CD4-positive, alpha-beta T cell treated with Interleukin-1 beta for 1 hour (primary cell): ENCODE measurements at places on chromosomes 3 and 15.
A peak's percentile ranks its signal among the peaks of the same experiment; 100 is the strongest.

DNA sequence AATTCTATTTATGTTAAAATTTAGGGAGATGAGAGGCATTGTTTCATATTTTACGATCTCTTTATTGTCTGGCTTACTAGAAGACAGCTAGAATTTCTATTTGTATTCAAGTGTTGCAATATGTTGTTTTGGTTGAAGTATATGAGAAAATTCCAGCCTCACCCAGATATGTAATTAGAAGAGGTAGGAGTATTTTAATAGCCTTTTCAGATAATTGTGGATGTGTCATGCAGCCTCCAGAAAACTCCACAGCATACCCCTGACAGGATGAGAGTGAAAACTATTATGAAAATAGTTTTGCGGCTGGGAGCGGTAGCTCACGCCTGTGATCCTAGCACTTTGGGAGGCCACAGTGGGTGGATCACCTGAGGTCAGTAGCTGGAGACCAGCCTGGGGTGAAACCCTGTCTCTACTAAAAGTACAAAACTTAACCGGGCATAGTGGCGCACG, 21.5 kb upstream of the USP3 start:
- no peak for DNase-seq

DNA sequence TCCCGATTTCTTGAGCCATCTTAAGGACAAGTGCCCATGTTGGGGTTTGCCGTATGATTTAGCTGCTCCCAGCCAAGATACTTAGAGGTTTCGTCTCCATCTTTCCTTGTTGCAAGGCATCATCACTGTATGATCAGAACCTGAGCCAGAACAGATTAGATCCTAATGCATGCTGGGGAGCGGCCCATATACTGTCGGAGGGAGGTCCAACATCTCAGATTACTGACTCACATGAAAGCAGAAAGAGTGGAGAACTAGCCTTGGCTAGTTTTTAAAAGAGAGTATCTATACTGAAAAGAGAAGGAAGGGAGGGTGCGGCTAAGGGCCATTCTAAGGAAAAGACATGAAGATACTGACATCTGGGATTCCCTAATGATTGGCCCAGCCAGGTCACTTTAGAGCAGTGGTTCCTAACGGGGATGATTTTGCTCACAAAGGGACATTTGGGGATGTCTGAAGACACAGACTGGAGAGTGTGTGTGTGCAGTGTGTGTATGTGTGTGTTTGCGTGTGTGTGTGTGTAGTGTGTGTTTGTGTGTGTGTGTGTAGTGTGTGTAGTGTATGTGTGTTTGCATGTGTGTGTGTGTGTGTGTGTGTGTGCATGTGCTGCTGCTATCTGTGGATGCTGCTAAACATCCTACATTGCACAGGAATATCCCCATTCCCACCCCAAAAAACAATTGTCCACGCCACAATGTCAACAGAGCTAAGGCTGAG, 12.3 kb upstream of the LYSMD4 start:
- DNase-seq = no peak

DNA sequence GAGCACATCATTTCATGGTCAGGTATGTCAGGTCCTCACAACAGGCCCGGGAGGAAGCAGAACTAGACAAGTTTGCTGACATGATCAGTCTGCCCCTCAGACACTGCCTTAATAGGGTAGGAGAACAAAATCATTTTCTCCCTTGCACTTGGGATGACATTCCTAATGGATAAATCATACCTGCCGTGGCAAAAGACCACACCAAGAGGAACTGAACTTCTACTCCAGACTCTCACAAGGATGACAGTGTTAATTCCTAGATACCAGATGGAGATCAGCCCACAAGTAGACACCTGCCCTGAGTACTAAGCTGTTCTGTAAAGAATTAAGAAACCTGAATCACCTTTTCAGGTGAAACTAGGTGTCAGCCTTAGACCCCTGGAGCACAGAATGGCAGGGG, 19.5 kb downstream of the SIAH2 start:
- DNase-seq = no peak

GRCh38 chr3:196350067-196350466, 11.9 kb upstream of the TM4SF19 start:
- no peak for DNase-seq

DNA sequence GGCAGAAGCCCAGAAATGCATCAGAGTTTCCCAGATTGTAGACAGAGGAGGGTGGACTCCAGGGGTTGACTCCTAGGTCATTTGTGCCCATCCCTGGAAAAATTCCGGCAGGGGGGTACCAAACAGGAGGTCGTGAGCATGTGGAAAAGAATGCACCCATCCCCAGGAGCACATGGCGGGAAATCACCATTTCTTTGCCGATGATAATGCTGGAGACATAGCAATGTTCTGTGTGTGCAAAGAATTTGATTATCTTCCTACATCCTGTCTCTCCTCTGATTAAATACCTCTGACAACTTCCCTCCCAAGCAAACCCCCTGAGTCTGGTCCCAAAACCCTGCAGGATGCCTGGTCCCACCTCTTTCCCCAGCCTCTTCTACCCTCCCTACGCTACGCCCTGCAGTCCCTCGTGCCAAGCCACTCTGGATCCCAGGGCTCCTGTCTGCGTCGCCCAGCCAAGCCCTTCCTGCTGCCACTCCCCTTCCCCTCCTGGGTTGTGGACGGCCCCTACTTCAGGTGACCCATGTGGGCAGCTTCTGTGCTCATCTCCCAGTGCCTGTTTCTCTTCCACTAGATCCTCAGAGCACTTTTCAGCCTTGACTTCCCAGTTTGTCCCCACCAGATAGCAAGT, 15.8 kb downstream of the WNT7A start:
- DNase-seq = no peak

GRCh38 chr15:74171965-74172541, 1.5 kb upstream of the ISLR start:
- no peak for DNase-seq

DNA sequence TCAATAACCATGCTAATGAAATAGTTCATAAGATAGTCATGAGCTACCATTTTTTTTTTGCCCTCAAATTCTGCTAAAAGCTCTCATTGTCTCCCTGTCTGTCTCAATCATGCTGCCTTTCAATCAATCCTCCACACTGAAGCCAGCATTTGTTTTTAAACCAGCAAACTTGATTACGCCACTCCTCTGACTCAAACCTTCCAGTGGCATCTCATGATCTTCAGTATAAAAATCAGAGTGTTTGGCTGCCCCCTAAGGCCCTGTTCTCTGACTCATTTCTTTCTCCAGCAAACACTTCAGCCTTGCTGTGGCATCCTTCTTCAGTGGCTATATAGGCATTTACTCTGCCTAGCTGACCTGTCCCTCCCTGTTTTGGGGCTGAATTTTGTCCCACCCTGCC, 36.0 kb upstream of the EOMES start:
- no peak for DNase-seq

GRCh38 chr15:49507261-49507660, 84.2 kb downstream of the FGF7 start:
- DNase-seq = no peak

- DNase-seq = no peak
Measured at GRCh38 chr15:83809345-83809744, 155.4 kb downstream of the ADAMTSL3 start.

GRCh38 chr3:53843195-53844177, 2.7 kb downstream of the CHDH start:
- DNase-seq = no peak

- DNase-seq = no peak
Measured at GRCh38 chr15:62503451-62503850, 338.4 kb upstream of the C2CD4B start.

DNA sequence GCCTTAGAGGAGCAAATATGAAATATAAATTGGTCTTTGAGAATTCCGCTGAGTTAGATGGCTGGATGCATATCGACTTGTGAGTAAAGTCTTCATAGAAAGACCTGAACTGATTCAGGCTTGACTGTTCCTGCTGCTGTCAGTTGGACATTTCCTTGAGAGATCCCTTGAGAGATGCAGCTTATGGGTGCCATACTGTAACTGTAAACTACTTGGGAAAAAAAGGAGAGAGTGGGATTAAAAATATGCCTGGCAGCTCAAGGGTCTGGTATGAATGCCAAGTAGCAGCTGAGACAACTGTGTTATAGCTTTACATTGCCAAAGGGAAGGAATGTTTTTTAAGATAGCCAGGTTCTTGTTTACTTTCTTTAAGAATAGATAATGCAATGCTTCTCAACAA, 926.6 kb downstream of the EPHA3 start:
- no peak for DNase-seq

- DNase-seq = no peak
Measured at GRCh38 chr15:29668120-29668602, 154.1 kb downstream of the TJP1 start.

- DNase-seq = no peak
Measured at GRCh38 chr3:125126323-125126722, 70.5 kb upstream of the HEG1 start.

GRCh38 chr15:96353416-96353929, 23.0 kb downstream of the NR2F2 start:
- DNase-seq = no peak

- DNase-seq = no peak
Measured at GRCh38 chr3:53795176-53795575, 51.0 kb downstream of the CHDH start.

DNA sequence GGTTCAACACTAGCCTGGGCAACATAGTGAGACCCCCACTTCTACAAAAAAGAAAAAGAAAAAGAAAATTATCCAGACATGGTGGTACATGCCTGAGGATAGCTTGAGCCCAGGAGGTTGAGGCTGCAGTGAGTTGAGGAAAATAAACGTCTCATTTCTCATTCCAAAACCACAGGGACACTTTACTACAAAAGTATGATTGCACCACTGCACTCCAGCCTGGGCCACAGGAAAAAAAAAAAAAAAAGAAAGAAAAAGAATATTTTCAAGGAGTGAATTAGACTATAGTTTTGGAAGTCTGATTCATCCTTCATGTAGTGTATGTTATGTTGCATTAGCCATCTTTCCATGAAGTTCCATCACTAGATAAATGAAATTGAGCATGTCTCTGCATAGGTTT, 149.5 kb upstream of the THBS1 start:
- DNase-seq = no peak

- peak; percentile 65 for DNase-seq
Measured at GRCh38 chr3:101643861-101644613, 32.9 kb downstream of the ZBTB11 start.
